ENCODE measurements at places on chromosomes 7 and 10.

DNA sequence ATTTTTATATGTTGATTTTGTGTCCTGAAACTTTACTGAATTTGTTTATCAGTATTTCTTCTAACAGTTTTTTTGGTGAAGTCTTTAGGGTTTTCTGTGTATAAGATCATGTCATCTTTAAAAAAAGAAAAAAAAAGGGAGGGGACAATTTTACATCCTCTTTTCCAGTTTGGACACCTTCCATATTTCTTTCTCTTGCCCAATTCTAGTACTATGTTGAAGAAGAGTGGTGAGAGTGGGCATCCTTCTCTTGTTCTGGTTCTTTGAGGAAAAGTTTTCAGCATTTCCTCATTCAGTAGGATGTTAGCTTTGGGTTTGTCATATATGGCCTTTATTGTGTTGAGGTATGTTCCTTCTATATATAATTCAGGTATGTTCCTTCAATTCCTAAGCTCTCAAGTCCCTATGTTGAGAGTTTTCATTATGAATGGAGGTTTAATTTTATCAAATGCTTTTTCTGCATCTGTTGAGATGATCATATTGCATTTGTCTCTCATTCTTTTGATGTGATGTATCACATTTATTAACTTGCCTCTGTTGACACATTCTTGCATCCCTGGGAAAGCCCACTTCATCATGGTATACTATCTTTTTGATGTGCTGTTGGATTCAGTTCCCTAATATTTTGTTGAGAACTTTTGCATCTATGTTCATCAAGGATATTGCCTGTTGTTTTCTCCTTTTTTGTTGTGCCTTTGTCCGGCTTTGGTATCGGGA lies 12.1 kb downstream of the TAS2R40 start:
- no peak for DNase-seq

GRCh38 chr10:2984682-2985081 lies 82.7 kb upstream of the PFKP start:
- no peak for DNase-seq

GRCh38 chr10:77245953-77246352 lies 391.7 kb downstream of the KCNMA1 start:
- no peak for DNase-seq

- no peak for DNase-seq
Measured at GRCh38 chr10:71864911-71865361, 13.9 kb upstream of the PSAP start.

DNA sequence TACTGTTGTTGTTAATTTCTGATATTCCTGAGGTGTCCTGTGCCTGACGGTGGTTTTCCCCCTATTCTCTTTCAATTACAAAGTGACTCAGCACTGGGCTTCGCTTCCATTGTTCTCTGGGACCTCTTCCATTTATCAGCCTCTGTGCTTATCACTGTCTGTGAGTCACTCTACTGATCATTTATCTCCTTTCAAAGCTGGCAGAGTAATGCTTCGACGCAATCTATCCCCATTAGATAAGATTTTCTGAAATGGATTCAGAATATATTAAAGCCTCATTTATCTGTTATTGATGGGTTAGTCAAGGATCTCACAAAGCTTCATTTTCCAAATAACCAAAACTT lies 679.2 kb downstream of the SDK1 start:
- DNase-seq, result no peak

DNA sequence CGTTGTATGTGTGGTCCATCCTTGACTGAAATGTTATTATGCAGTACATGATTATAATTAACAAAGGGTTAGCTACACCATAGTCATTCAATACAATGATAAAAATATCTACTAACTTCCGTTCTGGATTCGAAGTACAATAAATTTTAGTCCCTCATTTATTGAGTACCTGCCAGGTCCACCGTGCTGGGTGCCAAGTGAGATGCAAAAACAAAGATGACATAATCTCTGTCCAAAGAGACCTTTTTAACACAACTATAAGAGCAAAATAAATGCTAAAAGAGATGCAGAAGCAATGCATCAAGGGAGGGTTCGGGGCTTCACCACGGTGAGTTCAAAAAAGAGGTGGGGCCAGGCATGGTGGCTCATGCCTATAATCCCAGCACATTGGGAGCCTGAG lies 33.1 kb downstream of the LAMB1 start:
- no peak for DNase-seq

DNA sequence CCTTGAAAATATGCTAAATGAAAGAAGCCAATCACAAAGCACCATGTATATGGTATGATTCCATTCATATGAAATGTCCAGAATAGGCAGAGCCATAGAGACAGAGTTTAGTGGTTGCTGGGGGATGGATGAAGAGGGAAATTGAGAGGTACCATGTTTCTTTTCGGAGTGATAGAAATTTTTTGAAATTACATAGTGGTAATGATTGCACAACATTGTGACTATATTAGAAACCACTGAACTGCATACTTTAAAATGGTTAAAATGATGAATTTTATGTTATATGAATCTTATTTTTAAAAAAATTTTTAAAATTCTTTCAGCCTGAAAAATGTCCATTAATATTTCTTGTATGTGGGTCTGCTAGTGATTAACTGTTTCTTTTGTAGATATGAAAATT lies 26.1 kb downstream of the DNAJC9 start:
- no peak for DNase-seq

DNA sequence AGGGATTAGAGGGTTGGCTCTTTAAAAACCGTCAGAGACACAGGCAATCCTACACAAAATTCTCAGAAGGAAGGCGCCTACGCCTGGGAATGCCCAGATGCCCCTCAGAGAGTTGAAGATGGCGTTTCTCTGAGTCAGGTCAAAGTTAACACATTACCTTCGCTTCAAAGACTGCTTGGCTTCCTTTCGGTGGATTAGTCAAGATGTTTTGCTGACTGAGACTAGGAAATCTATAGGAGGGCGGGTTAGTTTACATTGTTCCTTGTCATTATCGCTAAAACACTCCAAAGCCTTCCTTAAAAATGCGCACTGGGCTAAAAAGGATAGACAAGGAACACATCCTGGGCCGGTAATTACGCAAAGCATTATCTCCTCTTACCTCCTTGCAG lies 995 bp upstream of the CFTR start:
- no peak for DNase-seq

- DNase-seq, result no peak
Measured at GRCh38 chr7:98907570-98907969, 29.2 kb downstream of the TRRAP start.

- DNase-seq, result no peak
Measured at GRCh38 chr7:49788455-49789059, 15.1 kb downstream of the VWC2 start.

DNA sequence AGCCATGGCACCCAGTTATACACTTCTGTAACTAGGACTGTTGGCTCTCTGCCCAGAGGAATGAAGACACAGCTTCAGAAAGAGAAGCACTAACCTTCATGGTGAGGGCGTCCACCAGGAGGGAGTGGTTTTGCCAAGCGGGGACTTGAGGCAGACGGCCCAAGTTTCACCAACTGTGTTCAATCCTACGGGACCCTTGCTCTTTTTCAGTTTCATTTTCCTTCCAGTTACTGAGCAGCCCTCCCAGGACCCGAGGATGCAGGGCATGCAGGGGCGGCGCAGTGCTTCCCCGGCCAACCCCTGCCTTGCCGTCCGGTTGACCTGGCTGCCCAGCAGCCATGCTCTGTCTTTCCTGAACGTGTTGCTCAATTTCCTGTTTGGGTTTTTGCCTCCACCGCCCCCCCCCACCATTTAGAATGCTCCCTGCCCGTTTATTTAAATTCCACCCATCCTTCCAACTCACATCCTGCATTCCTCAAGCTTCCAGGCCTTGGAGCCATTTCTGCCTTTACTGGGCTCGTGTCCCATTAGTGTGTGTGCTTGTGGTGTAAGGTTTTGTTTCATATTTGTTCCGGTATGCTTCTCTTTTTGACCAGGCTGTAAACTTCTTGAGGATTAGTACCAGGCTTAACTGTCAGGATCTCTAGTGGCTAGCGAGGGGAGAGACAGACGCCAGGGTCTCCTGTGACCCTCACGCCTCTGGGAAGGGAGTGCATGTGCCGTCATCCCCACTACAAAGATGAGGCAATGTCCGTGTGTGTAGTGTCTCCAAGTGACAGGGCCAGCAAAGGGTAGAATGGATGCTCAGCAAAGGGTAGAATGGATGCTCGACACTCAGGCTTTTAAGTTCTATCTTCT lies 31.6 kb downstream of the IL15RA start:
- no peak for DNase-seq

DNA sequence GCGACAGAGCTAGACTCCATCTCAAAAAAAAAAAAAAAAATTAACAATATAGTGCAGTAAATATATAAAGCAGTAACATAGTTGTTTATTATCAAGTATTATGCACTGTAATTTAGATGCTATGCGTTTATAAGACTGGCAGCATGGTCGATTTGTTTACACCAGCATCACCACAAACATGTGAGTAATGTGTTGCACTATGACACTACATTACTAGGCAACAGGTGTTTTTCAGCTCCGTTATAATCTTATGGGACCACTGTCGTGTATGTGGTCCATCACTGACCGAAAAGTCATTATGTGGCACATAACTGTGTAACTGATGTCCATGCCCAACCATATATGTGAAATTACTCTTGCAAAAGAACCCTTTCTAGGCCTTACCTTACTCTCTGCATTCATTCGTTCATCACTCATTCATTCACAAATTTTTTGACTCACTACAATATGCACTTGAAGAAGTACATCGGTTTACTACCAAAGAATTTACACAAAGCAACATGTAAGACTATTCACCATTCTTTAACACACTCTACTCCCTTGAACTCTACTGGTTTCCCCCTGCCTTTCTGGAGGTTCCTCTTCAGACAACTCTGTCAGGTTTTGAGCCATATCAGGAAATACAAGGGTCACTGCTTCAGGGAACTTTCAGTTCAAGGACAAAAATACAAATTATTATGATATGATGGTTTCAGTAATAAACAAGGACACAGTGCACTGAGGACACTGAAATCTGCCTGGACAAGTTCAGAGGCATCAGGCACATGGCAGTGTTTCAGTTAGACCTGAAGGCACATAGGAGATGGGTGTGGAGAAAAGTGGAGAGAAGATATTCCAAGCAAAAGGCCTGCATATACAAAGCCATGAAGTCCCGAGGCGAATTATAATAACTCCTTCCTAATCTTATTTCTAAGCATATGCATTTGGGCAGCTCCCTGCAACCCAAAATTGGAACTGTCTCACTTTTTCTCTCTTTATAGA lies 17.4 kb downstream of the ITGB1 start:
- no peak for DNase-seq

DNA sequence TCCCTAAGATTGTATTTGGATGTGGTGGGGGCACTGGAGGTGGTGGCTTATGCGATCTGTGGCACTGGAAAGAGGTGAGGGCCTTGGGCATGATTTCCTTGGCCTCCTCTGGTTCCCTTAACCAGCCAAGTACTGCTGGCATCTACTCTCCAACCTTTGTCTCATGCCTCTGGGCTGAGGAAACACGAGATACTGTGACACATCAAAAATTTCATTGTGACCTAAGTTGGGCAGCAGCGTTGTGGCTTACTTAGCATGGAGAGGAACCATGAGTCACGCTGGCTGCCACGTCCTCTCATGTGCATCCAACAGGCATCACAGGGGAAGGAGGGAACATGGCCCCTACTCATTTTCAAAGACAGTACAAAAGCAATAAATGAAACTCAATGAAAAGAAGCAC lies 29.7 kb upstream of the GSDME start:
- no peak for DNase-seq

- no peak for DNase-seq
Measured at GRCh38 chr7:131845573-131846314, 289.3 kb upstream of the PODXL start.

- DNase-seq, result no peak
Measured at GRCh38 chr7:44068054-44068453, 2.7 kb upstream of the PGAM2 start.

DNA sequence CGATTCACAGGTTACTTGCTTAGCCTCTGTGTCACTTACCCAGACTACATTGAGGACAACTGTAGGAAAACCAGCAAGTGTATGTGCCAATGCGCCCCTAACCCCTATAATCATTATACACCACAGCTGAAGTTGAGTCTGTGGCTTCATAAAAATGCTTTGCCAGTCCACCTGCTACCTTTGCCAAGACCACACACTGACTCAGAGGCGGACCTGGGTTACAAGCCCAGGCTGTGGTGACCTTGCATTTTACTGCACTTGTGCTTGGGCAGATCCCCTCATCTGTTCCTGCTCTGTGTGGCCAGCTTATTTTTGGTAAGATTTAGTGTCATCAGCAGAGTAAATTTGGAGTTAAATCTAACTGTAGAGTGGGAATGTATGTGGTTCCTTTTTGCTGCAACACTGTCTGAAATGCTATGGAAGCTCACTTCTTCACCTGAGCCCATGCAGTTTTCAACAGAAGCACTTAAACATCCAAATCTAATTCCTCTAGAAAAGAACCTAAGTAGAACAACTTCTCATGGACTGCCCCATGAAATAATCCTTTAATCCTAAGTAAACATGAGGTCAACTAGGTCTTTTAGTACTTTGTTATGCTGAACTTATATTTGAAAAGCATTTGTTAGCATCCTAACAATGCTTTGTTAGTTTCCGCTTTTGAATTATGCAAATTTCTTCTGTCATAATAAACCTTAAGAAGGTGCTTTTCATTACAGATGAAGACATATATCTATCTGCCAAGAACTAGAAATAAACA lies 96.2 kb upstream of the AMPH start:
- DNase-seq, result no peak

DNA sequence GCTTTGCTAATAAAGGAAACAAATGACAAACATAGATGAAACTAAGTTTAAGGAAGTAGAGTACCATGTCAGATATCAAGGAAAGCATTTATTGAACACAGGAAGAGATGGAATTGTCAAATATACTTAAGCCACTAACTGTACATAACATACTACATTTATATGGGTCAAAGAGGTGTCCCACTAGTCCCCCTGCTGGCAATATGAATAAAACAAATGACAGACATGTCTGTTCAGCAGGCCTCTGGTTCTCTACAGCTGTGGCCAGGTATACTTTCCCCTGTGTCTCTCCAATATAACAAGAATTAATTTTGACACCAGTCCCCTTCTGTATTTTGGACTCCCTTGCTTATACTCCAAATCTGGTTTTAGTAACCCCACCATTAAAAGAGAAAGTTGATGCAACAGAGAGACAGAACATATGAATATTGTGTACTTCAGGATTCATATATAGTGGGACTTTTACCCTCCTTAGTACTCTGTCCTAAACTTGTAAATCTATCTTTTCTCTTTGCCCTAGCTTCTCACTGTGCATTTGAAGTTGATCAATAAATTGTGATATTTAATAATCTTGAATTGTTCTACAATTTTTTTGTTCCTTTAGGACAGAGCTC lies 42.9 kb downstream of the CD36 start:
- no peak for DNase-seq

- no peak for DNase-seq
Measured at GRCh38 chr10:17023386-17024298, 106.0 kb downstream of the CUBN start.

- DNase-seq, result no peak
Measured at GRCh38 chr10:5888843-5889623, 660 bp downstream of the ANKRD16 start.

- no peak for DNase-seq
Measured at GRCh38 chr10:100621360-100622205, 85.8 kb downstream of the HIF1AN start.
